ENCODE measurements at places on chromosomes 5 and 9.
A peak's percentile ranks its signal among the peaks of the same experiment; 100 is the strongest.

GRCh38 chr9:73243078-73243477 is 91.4 kb downstream of the ANXA1 start:
- no peak for DNase-seq

GRCh38 chr5:172235132-172235780 is 41.3 kb downstream of the EFCAB9 start:
- DNase-seq, result no peak

GRCh38 chr5:54803471-54804011 is 181.9 kb downstream of the ESM1 start:
- DNase-seq, result no peak

DNA sequence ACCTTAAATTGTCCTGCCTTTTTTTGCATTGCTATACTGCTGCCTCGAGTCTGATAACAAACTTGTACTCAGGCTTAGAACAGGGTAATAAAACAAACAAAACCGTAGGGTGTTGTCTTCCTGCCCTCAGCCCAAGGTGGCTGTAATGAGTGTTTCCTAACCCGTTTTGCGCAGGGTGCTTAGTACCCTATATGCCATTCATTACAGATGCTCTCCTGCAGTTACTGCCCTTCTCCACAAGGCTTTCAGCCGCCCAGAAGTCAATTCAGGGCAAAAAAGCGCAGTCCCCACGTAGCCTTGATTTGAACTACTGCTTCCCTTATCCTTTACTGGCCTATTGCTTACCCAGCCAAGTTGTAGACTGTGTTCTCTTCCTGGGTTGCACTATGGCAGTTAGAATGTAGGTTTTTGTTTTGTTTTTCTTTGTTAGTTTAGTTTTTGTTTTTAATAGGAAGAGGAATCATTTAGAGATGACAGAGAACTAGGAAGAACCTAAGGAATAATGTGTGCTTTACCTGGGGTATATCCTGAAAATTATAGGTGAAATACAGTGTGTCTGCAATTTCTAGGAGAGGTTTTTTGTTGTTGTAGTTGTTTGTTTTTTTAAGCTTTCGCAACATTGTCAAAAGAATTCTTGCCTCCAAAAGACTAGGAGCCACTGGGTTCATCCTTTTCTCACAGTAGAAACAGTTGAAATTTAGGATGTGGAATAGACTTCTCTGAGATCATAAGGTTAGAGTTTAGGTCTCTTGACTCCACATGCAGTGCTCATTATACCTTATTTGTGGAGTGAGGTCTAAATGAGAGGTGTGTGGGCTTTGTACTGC is 1.3 kb downstream of the HMGXB3 start:
- DNase-seq, result peak; percentile 42

- no peak for DNase-seq
Observed at GRCh38 chr9:14427419-14427818, 113.5 kb upstream of the NFIB start.

- DNase-seq, result no peak
Observed at GRCh38 chr5:122291000-122291901, 20.8 kb upstream of the SNCAIP start.

DNA sequence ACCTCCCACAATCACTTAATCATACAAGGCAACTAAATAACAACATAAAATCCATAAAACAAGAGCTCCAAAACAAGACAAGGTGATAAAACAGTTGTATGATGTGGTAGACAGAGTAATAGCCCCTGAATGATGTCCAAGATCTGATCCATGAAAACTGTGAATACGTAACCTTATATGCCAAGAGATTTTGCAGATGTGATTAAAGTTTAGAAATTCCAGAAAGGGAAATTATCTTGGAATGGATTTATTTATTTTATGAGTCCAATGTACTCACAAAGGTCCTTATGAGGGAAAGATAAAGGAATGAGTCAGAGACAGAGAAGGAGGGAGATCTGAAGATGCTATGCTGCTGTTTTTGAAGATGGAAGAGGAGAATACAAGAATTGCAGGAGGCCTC is 1775.7 kb upstream of the C9orf72 start:
- no peak for DNase-seq

- no peak for DNase-seq
Observed at GRCh38 chr5:132132138-132132537, 58.5 kb downstream of the CSF2 start.

DNA sequence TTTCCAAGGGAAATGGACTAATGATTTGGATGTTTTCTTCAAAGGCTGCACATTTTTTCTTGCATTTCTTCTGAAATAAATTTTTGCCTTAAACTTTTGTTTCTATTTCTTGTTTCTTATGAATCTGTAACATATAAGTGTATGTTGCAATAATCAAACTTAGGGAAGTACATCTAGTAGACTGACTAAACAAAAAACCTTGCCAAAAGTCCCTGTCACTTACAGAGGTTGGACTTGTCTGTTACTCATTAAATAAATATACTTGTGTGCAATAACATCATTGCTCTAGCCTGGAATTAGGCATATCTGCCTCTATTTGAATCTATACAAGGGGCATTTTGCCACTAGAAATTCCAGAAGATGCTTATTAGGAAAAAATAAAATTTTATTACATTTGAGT is 56.6 kb downstream of the C6 start:
- no peak for DNase-seq

DNA sequence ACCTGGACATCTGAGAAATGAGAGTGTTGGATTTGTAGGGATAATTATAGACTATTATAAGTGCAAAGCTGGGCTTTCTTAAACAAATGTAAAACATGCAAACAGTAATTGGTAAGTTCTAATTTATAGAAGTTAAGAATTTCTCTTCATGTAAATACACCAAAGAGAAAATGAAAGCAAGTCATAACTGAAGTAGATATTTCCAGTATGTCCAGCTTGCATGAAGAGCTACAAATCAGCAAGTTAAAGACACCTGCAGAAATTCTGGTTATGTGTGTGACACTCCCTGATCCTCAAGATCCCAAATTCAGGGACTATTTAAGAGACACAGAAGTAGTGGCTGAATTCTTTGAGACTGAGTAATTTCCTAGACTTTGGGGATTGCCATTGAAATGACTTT is 308.9 kb downstream of the TLE4 start:
- DNase-seq, result no peak

- DNase-seq, result no peak
Observed at GRCh38 chr5:9838916-9839315, 208.8 kb upstream of the TAS2R1 start.

- DNase-seq, result no peak
Observed at GRCh38 chr9:4844056-4844838, 51.5 kb downstream of the RCL1 start.

- DNase-seq, result no peak
Observed at GRCh38 chr5:10825897-10826644, 65.0 kb upstream of the DAP start.

GRCh38 chr9:36029765-36030528 is 6.8 kb upstream of the RECK start:
- no peak for DNase-seq

GRCh38 chr9:131254626-131255025 is 21.7 kb downstream of the FAM78A start:
- DNase-seq, result no peak
